Inflammatory macrophage (primary cell): ENCODE measurements at places on chromosomes 11 and 22.

GRCh38 chr22:44536411-44536810, 38.4 kb upstream of the RTL6 start:
- no peak for DNase-seq

- DNase-seq = no peak
Observed at GRCh38 chr11:96708219-96708878, 318.5 kb downstream of the JRKL start.

GRCh38 chr22:48510599-48510998, 1317.1 kb downstream of the BRD1 start:
- DNase-seq = no peak

GRCh38 chr11:59271247-59271755, 58.6 kb upstream of the MPEG1 start:
- peak; percentile 18 for DNase-seq

GRCh38 chr11:63916837-63917691, at the start of gene RCOR2:
RCOR2 (minus strand) TSS chr11:63917164; CDS start chr11:63916456, 708 bp downstream.
- peak; percentile 59 for DNase-seq

DNA sequence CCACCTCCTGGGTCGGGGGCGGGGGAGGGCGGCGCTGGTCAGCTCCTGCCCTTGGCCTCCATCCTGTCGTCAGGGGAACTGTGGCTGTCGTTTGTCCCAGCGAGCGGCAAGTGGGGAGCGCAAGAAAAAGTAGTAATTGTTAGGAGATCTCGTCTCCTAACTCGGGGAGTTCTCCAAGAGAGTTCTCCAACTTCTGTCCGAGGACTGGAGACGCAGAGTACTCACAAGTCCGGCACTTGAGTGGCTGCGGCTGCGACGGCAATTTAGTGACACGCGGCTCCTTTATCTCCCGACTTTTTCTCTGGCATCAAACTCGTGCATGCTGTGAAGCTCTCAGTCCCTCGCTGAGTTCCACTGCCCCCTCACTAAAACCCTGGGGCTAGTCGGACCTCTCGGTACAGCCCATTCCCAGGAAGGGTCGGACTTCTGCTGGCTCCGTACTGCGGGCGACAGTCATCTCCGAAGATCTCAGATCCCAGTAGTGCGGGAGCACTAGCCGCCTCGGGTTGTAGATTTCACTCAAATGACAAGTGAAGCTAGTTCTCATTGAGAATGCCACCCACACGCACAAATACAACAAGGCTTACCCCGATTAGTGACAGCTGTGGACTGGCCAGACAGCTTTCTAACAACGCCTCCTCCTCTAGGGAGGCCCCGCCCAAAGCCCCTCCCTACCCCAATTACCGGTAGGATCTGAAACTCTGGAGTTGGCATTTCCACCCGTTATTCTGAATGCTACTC, at the start of gene PGR:
PGR (minus strand) TSS at position 611 of the 741 bp plus-strand sequence. CDS start 743 bp downstream, outside the sequence.
- no peak for DNase-seq

- DNase-seq = no peak
Observed at GRCh38 chr11:69434471-69434931, 47.0 kb upstream of the LINC01488 start.

DNA sequence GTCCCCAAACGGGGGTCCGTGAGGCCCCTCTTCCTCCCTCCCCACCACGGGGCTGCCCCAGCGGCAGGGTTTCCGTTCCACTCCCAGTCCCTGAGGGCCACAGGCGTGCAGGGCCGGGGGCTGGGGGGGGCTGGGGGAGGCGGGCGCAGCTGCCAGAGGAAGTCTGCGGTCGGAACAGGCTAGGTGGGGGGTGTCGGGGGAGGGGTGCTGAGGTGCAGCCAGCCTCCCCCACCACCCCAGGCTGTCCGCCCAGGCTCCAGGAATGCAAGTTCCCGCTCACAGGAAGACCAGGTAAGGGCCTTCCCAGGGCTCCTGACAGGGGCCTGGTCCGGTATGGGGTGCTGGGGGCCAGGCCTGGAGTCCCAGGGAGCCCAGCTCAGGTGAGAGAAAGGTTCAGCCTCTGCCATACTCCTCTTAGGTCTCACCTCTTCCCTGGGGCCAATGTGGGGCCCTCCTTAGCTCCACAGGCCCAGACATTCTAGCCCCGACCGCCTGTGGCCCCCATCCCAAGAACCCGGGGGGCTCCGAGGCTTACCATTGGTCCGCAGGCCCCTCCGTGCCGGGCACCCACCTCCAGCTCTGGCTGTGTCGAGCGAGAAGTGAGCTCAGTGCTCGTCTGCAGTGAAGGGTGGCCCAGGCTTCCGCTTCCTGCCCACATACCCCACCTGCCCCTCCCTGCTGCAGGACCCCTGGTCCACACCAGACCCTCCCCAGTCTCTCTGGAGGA, at the start of gene PTPRCAP:
PTPRCAP (minus strand) TSS at position 601 of the 727 bp plus-strand sequence; CDS start at position 538, 63 bp downstream.
- DNase-seq = no peak

DNA sequence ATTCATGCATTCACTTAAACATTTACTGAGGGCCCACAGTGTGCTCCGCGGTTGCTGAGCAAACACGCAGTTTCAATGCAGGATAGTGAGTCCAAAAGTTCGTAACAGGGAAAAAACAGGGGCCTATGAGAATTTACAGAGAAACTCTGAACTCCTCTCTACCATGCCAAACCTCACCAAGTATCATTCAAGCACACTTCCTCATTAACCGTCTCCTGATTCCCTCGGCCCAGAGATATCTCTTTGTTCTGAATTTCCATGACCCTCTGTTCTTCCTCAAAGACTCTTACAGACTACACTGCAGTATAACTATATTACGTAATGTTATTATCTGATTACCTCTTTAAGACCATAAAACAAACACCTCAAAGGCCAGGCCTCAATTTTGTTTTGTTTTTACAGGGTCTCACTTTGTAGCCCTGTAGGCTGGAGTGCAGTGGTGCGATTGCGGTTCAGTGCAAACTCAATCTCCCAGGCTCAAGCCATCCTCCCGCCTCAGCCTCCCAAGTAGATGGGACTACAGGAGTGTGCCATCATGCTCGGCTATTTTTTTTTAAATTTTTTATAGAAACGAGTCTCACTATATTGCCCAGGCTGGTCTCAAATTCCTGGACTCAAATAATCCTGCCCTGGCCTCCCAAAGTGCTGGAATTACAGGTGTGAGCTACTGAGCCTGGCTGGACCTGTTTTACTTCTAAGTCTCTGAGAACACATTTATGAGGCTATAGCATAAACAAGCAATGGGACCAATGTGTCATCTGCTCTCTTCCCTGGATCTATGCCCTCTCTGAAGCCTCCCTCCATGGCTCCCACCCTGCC, 3.6 kb downstream of the HPS4 start:
- DNase-seq = peak; percentile 36

DNA sequence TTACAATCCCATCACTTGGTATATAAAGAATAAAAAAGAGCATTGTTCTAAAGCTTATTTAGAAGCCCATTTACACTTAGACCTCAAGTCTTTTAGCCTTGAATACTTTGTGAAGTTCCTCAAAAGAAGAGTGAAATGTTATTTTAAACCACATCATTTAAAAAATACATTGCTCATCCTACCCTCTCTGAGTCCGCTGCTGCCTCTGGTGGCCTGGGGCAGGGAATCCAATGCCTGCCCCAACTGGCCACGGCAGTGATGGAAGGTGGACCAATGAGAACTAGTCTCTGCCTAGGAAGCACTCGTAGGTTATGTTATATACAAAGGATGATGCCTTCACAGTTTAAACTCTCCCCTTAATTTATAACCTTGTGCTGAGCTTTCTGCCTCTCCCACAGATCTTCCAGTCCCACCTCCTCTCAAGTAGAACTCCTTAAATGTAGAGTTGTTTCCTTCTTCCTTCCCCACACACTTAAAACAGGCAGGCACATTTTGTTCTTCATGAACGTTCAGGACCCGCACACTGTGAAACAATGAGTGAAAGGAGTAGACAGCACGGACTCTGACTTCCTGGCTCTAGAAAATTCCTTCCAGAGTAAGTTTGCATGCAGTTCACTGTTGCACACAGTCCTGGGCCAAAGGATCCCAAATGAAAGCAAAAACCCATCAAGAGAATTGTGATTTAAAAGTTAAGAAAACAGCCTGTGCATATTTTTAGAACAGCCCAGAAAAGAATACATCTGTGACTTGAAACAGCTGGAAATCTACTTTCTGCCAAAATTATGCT, 167.8 kb downstream of the RRAS2 start:
- DNase-seq = no peak

GRCh38 chr22:24463071-24463760, 31.9 kb upstream of the UPB1 start:
- peak; percentile 78 for DNase-seq

DNA sequence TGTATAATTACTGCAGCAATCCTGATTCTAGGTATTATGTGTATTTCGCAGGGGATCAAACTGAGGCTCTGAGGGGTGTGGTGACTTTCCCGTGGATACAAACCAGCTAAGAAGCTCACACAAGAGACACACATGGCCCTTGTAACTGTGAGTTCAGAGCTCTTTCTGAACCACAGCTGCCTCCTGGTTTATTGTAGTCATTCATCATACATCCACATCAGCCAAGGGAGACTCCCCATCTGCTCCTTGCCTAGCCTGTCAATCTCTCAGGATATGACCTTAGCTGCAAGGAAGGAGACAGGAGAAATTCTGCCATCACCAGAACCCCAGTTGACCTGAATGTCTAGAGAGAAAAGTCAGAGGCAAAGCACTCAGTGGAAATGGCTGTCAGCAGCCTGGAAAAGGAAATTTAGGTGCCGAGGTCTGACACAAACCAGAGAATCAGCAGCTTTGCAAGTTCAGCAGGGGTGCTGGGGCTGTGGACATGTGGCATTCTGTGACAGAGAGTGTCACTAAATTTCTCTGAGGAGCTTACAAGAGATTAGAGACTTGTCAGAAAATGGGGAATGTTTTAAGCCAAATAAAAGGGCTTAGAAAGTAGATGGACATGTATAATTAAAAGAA, 209.5 kb downstream of the AASDHPPT start:
- no peak for DNase-seq

GRCh38 chr11:64303109-64304031, 2.0 kb upstream of the ESRRA start:
- no peak for DNase-seq

- DNase-seq = no peak
Observed at GRCh38 chr11:128390246-128390645, 197.1 kb downstream of the ETS1 start.

- no peak for DNase-seq
Observed at GRCh38 chr11:10645212-10645795, 48.3 kb downstream of the IRAG1 start.

- DNase-seq = peak; percentile 37
Observed at GRCh38 chr11:19311308-19312030, 70.7 kb upstream of the E2F8 start.
